ENCODE measurements at places on chromosomes 11 and 22.

DNA sequence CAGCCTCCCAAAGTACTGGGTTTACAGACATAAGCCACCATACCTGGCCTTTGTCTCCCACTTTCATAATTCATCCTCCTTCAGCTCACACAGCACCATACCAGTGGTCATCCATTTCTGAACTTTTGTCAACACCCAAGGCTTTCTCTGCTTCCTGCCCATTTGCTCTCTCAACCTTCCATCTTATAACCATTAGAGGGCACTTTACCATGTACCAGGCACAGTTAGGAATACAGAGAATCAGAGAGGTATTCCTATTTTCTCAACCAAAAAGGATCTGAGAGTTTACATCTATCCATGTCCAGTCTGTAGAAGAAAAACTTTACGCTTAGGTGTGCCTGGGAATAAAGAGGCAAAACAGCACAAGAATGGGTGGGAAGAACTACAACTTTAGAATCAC lies 397.6 kb downstream of the BUD13 start:
- DNase-seq, result no peak

DNA sequence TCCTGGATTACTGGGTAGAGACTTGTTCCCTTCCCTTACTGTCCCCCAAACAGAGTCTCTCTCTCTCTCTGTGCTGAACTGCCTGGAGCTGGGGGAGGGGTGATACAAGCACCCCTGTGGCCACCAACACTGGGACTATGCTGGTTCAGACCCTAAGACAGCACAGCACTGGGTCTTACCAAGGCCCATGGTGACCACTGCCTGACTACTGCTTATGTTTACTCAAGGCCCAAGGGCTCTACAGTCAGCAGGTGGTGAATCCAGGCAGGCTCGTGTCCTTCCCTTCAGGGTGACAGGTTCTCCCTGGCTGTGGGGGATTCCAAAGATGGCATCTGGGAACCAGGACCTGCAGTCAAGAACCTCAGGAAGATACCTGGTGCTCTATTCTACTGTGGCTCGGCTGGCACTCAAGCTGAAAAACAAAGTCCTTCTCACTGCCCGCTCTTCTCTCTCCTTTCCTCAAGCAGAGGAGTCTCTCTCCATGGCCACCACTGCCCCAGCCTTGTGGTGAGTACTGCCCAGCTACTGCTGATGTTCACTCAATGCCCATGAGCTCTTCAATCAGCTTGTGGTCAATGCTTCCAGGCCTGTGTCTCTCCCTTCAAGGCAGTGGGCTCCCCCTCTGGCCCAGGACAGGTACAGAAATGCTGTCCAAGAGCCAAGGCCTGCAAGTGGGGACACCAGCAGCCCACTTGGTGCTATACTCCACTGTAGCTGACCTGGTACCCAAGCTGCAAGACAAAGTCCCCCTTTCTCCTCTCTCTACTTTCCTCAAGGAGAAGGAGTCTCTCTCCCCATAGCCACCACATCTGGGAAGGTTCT lies 41.8 kb upstream of the SHANK2 start:
- DNase-seq, result no peak

DNA sequence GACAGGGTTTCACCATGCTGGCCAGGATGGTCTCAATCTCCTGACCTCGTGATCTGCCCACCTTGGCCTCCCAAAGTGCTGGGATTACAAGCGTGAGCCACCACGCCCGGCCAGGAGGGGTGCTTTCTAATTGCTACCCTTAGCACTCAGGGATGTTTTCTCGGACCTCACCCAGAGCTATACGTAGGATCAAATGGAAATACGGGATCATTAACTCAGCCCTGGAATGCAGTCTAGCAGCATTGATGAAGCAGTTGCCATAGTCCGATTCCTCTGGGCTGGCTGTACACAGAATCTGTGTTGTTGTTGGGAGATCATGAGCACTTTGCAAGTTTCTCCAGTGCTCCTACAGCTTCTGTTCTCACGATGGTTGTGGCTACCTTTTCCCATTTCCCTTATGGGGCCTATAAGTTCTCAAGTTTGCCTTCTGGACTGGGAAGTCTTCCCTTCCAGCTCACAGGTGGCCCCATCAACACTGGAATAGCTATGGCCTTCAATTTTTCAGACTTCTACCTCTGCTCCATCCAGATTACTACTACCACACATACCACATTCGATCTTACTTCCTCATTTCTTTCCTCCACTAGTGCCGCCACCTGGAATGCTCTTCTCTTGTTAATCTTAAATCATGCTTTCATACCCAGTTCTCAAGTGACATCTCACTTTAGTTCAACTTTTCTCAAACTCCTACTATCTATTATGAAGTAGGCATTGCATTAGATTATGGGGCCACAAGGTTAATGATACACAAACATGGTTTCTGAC lies 16.1 kb upstream of the PCF11 start:
- no peak for DNase-seq

GRCh38 chr11:3121416-3121815 lies 43.7 kb downstream of the OSBPL5 start:
- no peak for DNase-seq

DNA sequence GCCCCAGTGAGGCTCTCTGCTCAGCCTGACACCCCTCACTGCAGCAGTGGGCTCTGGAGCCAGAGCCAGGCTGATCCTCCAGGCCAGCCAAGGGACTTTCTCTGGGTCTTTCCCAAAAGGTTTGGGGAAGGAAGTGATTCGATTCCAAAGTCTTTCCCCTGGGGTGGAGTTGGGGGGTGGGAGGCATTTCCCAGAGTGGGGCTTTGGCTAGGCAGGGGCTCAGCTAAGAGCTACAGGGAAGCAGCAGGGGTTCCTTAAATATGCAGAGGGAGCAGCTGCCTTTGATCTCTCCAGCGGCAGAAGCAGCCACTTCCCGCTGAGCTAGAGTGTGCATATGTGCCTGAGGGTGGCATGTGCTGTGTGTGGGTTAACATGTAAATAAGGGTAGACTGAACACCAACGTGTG lies 192.9 kb downstream of the INSC start:
- DNase-seq, result no peak
